Activated CD8-positive, alpha-beta memory T cell treated with anti-CD3 and anti-CD28 coated beads, Interleukin-2, amount 10 ng/mL, durations not matched to agents 7 days and 5 days (primary cell): ENCODE measurements at places on chromosomes 6 and 20.

- no peak for DNase-seq
Observed at GRCh38 chr6:146548898-146549374, 5.3 kb downstream of the RAB32 start.

DNA sequence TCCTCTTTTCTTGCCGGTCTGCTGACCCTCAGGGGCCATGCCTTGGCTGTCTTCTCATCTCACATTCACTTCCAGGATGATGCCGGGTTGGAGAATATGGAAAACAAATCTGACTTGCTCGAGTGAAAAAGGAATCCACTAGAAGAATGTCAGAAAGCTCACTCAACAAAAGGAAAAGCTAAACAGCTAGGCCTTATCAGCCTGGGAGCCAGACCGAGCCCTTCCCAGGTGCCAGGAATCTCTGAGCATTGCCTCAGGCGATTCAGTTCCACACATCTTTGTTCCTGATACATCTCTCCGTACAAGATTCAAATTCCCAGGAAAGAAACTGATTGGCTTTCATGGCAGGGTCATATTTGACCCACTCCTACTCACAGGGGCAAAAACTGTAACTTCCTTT is 9.2 kb upstream of the OSER1 start:
- DNase-seq: no peak

- DNase-seq: no peak
Observed at GRCh38 chr6:121932076-121932991, 467.1 kb upstream of the HSF2 start.

- DNase-seq: no peak
Observed at GRCh38 chr20:47421076-47421475, 64.6 kb upstream of the ZMYND8 start.

- DNase-seq: no peak
Observed at GRCh38 chr20:7714549-7714948, 225.7 kb downstream of the HAO1 start.

DNA sequence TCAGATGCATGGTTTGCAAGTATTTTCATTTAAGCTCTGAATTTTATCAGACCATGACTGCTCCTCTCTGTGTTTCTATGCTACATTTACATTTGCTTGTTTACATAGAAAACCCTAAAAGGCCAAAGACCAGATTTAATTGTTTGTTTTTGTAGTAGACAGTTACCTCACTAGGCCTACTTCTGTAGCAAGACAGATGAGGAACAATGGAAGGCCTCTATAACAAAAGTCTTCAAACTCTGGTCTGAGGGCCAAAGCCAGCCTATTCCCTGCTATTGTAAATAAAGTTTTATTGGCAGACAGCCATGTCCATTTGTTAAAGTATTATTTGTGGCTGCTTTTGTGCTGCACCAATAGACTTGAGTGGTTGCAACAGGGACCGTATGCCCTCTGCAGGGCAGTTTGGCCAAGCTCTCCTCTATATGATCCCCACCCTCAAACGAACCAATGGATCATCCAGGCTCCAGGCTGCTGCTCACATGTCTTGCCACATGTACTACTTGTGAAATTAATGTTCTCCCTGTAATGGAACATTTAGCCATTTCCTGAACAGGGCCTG is 182.0 kb downstream of the DOK5 start:
- DNase-seq: no peak

GRCh38 chr20:9227896-9228615 is 159.2 kb downstream of the PLCB4 start:
- no peak for DNase-seq

DNA sequence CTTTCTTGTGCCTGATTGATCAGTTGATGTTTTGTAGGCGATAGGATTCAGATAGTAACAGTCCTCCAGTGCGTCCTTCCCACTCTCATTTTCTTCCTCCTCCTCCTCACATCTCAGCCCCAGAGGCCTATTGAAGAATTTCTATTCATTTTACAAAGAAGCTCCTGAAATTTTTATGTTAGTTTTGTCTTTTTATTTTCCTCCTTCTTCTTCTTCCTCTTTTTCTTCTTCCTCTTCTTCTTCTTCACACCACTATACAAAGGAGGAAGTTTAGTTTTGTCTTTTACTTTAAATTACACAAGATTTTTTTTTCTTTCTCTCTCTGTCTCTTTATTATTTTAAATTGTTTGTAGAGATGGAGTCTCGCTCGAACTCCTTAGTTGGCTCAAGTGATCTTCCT is 19.1 kb downstream of the BTN2A1 start:
- DNase-seq: no peak

DNA sequence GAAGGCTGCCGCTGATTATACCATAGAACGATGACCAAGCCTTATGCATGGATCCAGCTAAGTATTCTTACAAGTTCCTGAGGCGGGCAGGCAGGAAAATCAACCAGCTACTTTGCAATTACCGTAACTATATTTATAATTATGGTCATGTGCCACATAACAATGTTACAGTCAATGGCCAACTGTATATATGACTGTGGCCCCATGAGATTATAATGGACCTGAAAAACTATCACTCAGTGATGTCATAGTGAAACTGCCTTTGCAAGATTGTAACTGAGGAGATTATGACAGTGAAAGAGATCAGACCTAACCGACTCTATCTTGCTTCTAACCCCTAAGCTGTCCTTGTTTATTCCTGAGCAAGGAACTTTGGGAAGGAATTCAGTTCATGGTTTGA is 33.1 kb upstream of the FAM135A start:
- no peak for DNase-seq

GRCh38 chr6:104472021-104472901 is 387.5 kb downstream of the HACE1 start:
- no peak for DNase-seq

DNA sequence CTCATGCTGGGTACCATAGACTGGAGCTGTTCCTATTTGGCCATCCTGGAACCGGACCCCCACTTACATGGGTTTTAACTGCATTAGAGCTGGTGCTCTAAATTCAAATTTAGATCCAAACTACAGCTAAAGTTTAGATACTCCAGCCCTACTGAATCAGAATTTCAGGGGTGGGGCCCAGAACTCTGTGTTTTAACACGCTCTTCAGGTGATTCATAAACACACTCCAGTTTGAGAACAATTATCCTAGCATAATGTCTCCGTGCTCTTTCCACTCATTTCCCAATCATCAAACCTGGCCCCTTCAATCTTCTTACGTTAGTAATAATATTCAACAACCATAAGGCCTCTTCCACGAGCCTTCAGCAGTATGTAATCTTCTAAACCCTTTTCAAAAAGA is 15.3 kb downstream of the TRPC4AP start:
- DNase-seq: no peak

DNA sequence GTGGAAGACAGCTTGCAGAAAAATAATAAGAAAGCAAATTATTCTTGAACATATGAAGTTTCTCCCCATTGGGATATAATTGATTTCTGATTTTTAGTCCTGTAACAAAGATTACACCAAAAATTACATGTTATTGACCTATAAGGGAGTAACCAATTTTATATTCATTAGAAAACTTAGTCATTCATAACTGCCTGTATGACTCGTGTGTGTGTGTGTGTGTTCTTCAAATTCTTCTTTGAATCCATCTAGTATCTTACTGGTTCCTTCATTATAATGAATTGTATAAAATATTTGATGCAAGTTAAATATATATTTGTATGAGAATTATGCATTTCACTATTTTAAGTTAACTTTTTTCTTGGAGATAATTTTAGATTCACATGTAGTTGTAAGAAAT is 310.4 kb downstream of the HAO1 start:
- DNase-seq: no peak

DNA sequence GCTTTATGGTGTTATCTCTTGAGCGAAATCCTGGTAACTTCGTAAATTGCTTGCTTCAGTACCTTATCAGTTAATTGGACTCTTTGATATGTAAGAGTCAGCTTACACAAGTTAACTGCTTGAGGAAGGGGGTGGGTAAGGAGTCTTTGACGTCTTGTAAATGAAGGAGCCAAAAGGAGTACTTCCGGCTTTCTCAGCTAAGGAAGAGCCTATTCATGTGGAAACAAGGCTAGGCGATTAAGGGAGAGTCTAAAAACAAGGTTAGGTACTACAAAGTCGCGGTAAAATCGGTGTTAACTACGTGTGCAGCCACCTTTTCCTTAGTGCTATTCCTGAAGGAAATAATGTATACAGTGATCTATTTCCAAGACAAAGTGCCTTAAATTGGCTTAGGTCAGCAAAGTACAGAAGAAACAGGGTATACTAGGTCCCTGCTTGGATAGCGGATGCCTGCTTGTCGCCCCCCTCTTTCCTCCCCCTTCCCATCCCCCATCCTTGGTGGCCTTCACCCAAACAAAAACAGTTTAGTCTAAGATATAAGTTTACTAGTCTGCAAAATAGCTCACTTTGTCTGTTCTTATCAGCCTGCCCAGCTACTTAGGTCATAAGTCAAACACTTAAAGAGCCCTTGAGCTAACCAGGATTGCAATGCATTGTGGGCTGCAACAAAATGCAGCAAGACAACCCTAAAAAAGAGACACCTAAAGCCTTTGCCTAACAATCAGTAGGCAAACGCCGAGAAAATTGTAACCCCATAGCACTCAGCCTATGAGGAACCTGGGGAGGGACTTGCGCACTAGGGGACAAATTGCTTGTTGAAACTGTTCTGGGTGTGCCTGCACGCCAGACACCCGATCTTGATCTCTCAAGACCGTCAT is 147.3 kb downstream of the TRIM27 start:
- no peak for DNase-seq

DNA sequence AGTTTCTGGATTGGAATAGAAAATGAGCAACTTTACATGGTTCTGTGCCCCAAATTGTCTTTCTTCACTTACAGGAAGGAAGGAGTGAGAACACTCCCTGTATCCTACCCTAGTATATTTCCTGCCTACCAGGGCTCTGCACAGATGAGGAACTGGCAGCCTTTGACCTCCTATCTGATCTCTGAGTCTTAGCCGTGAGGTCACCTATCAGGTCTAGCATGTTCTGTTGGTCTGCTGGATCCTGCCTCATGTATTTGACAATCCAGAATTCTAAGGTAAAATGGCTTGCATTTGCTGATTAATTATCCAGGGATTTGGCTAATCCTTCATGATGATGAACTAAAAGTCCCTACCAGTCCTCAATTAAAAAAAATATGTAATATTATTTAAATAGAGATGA is 35.0 kb upstream of the TRAM2 start:
- DNase-seq: no peak

GRCh38 chr6:52526634-52527033 is 50.2 kb downstream of the TRAM2 start:
- DNase-seq: no peak

DNA sequence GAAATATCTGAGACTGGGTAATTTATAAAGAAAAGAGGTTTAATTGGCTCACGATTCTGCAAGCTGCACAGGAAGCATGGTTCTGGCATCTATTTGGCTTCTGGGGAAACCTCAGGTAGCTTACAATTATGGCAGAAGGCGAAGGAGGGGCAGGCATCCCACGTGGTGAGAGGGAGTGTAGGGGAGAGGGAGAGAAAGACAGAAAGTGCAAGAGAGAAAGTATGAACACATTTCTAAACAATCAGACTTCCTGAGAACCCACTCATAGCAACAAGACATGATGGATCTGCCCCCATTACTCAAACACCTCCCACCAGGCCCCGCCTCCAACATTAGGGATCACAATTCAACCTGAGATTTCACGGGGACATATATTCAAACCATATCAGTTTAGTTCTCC is 107.4 kb downstream of the PERP start:
- no peak for DNase-seq

GRCh38 chr6:110351546-110351945 is 6.6 kb downstream of the METTL24 start:
- DNase-seq: no peak
